Stimulated activated naive CD8-positive, alpha-beta T cell treated with anti-CD3 and anti-CD28 coated beads, Interleukin-15, amount 100 ng/mL, for 72 hours (primary cell): ENCODE measurements at places on chromosomes 5 and 9.

GRCh38 chr9:122191584-122191983 is 31.9 kb downstream of the MORN5 start:
- no peak for DNase-seq

DNA sequence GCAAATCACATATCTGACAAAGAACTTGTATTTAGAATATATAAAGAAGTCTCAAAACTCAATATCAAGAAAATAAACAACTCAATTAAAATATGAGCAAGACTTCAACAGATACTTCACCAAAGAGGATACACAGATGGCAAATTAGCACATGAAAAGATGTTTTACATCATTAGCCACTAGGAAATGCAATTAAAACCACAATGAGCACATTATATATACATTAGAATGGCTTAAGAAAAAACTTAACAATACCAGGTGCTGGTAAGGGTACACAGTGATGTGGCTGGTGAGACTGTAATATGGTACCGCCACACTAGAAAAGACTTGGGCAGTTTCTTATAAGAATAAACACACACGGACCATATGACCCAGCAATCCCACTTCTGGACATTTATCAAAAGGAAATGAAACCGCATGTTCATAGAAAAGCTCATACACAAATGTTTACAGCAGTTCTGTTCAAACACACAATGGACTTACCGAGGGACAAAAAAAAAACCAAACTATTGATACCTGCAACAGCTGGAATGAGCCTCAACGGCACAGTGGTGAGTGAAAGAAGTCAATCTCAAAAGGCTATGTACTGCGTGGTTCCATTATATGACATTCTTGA is 27.6 kb downstream of the SEMA4D start:
- DNase-seq = no peak

- peak; percentile 15 for DNase-seq
Observed at GRCh38 chr5:139638090-139638735, 9.9 kb upstream of the CXXC5 start.

GRCh38 chr9:131310833-131311554 is 21.5 kb downstream of the PLPP7 start:
- peak; percentile 78 for DNase-seq

DNA sequence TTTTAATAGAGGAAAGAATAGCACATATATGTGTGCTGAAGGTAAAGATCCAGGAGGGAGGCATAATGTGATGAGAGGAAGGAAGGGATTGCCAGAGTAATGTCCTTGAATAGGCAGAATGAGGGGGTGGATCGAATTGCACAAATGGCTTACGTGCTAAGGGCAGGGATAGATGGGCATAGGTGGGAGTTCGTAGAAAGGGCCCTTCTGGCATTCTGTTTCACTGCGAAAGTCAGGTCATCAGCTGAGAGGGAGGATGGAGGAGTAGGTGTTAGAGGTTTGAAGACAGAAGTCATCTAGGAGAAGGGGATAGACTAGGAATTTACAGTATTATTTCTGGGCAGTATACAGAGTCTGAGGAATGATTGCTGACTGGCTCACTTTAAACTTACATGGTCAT is 32.1 kb downstream of the CNOT6 start:
- DNase-seq = no peak

- peak; percentile 59 for DNase-seq
Observed at GRCh38 chr5:137665678-137666460, 70.0 kb downstream of the KLHL3 start.

DNA sequence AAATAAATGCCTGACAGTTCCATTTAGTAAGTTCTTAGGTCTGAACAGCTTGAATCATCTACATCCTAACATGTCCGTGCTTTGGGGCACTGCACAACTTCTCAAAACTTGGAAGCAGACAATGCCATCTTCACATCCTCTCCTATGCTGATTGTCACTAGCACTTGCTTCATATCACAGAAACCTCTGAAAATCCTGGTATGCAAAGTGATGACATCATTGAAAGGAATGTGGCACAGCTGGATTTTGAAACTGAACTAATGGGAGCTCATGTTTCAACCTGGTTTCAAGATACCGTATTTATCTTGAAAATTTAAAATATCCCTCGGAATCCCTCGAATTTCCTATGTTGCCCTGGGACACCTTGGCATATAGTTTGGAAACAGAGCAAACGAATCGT is 490.2 kb upstream of the DAP start:
- DNase-seq = no peak

DNA sequence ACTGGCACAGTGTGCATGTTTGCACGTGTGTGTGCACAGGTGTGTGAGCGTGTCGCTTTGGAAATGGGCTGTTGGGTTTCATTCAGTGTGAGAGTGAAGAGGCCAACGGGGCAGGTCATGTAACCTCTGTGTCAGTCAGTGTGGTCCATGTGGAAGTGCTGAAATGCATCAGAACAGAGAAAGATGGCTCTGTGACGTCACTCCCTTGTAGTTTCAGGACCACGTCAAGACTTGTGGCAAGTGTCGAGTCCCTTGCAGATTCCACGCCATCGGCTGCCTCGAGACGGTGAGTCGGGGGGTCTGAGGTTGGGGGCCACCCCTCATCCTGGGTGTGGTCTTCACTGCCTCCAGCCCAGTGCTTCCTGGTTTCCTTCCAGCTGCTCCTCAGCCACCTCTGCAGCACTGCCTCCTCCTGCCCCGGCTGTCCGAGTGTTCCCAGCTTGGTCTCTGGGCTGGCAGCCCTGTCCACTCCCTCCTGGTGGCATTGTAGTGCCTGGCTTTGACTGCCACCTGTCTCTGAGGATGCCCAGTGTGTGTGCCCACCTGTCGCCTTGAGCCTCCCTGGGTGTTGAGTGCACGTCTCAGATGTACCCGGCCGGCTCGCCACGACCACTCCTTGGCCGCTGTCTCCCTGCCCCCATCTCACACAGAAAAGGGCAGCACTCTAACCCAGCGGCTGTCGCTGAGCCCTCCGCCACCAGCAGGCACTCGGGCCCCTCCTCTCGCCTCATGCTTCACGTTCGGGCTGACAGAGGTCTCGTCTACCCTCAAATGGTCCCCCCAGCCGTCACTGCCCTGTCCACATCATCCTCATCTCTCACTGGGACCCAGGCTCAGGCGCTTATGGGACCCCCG is 28.0 kb downstream of the FBXW5 start:
- no peak for DNase-seq

GRCh38 chr5:130555429-130555828 is 609.6 kb downstream of the HINT1 start:
- no peak for DNase-seq

GRCh38 chr5:116037236-116037822 is 5.1 kb downstream of the ARL14EPL start:
- DNase-seq = no peak

GRCh38 chr5:37436146-37436934 is 57.2 kb downstream of the WDR70 start:
- DNase-seq = no peak

- no peak for DNase-seq
Observed at GRCh38 chr5:57768745-57769144, 286.1 kb upstream of the ACTBL2 start.

DNA sequence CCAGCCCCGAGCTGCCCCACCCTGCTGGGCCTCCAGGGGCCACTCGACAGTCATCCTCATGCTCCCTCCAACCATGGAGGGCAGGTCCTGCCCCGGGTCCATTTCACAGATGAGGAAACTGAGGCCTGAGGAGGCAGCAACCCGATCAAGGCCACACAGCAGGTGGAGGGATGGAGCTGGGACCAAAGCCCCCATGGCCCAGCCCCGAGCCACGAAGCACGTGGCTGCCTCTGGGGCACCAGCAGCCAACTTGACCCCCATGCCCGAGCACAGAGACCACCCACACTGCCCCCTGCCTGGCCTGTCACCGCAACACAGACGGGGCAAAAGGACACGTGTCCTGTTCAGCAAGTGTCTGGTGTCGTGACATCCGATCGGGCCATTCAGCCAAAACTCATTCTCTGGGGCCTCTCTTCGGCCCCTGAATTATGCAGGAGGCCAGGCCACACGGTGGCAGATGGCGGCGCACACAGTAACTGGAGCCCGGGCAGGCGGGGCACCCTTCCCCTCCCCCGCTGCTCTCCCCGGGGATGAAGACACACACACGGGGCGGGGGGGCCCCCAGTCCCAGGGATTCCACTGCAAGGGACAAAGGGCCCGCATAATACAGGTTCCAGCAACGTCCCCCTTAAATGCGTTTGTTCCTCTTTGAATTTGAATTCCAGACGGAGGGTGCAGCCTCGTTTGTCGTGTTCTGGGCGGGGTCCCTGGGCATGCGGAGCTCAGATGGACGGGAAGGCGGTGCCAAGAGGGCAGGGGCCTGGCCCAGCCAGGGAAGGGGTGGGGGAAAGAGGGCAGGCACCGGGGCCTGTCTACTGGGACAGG is 29.4 kb upstream of the TMEM250 start:
- DNase-seq = no peak

DNA sequence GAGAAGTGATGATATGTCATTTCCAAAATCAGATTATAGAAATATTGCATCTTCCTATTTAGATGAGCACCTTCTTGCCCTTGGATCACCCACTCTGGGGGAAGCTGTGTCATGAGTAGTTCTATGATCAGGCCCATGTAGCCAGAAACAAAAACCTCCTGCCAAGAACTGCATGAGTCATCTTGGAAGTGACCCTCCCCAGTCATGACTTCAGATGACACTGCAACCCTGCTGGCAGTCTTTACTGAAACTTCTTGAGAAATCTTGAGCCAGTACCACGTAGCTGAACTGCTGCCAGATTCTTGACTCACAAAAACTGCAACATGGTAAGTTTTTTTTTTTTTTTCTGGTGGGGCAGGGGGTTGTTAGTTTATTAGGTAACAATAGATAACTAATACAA is 439.6 kb upstream of the PTGER4 start:
- DNase-seq = no peak

GRCh38 chr5:32712481-32713360 is 1.6 kb downstream of the NPR3 start:
- no peak for DNase-seq

GRCh38 chr9:75671354-75671753 is 219.1 kb upstream of the PCSK5 start:
- no peak for DNase-seq

DNA sequence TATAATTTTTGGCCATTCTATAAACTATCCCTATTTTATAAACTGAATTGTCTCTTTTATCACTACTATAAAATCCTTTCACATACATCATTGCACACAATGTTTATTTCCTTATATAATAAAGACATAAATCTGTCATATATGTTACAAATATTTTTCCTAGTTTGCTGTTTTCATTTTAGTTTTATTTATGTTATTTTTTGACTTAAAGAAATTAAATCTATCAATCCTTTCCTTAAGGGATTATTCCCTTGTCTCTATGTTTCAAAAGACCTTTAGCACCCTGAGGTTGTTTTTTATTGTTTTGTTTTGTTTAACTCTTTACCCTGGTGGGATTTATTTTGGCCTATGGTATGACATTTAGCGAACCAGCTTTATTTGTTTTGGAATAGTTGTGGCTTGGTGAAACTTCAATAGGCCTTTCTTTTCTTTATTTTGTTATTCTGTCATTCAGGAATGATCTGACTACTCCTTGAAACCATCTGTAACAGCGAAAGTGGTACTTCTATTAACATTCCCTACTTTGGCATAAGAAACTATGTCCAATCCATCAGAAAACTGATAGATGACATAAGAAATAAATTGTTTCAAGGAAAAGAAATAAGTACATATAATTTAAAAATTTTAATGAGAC is 125.9 kb downstream of the CEP120 start:
- DNase-seq = no peak
